ENCODE measurements at places on chromosomes 4 and X.

DNA sequence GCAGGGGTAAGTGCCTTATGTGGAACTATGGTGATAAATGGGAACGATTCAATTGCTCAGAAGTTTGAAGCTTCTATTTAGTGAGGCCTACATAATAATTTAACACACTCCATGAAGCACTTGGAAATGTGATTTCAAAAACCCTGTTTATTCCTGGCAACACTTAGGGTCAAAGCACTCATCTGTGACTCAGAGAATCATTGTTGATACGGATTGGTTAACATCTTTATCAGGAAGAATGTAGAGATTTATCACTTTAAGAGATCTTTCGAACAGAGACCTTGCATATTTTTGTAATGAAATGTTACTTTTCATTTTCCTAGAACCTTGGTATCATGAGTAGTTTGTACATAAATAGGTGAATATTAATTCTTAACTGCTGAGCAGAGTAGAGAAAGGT is 269.1 kb upstream of the SLIT2 start:
- DNase-seq, result peak; percentile 82

DNA sequence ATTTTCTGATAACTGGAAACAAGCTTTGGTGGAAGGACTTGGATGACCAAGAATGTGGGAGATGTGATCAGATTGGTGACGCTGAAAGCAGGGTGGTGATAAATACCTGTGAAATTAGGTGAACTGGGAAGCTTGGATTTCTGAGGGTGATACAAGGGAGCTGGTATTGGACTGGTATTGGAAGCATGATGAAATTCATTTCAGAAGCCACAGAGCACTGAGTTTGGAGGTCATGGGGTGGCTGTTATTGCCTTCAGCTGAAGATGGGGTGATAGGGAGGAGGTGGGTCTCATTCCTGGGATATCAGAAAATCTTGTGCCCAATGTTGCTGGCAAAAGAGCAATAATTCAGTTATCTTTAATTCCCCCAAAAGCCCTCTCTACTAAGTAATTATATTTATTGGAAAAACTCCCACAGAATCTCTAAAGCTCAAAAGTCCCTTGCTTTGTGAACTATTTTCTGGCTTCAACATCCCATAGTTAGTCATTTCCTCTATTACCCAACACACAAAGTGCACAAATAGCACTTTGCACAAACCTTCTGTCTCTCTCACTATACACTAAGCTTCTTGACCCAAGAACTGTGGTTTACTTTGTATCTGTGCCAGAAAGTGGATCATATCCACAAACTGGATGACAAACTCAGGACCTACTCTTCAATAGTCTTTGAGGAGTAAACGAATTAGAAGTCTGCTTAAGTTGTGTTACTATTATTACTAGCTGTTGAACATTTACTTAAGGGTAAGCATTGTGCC is 23.1 kb upstream of the CAMK2D start:
- DNase-seq, result peak; percentile 98

DNA sequence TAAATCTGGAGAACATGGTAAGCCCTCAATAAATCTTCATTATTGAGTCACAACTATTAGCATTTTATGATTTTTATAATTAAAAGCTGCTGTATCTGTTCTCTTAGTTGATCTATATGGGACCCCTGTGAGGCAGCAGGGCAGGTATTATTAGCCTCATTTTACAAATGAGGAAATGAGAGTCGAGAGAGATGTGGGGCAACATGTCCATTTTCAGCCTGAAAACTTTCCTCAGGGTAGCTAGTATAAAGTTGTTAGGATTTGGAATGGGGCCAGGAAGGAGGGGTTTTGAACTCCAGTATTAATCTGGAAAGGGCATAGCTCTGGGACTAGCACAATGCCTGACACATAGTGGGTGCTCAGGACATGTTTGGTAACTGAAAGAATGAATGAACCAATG is 191.7 kb upstream of the GPC4 start:
- no peak for DNase-seq

DNA sequence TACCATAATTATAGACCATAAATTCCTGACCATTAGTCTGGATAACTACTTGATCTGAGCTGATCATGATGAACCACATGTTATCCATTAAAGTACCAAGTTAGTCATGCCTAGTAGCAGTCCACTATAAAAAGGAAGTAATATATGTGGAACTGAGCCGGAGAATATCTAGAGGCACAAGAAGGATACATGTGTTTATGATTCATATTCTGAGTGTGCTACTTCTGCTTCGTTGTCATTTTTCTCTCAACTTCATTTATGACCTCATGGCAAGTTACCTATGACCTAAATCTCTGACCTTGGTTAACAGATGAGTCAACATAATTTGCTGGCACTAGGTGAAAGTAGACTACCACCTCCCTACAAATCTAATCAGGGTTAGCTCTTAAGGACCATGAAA is 56.5 kb upstream of the ANKRD17 start:
- DNase-seq, result peak; percentile 81

- peak; percentile 81 for DNase-seq
Measured at GRCh38 chr4:86014599-86014998, 345.3 kb downstream of the MAPK10 start.

DNA sequence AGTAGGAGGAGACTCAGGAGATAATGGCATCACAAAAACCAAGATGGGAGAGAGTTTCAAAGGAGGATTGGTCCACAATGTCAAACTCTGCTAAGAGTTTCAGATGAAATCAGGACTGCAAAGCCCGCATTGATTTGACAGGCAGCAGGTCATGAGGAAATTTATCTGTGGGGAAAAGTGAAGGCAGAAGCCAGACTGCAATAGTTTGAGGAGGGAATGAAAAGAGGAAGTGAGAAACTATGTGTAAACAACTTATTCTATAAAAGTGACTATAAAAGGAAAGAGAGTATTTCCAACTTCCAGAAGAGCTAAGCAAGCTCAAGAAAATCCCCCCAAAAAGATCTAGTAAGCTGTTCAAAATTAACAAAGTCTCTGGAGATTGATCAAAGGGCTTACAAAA is 66.3 kb upstream of the DGKK start:
- DNase-seq, result no peak

GRCh38 chrX:153595859-153596857 is 2.8 kb downstream of the CCNQ start:
- no peak for DNase-seq

DNA sequence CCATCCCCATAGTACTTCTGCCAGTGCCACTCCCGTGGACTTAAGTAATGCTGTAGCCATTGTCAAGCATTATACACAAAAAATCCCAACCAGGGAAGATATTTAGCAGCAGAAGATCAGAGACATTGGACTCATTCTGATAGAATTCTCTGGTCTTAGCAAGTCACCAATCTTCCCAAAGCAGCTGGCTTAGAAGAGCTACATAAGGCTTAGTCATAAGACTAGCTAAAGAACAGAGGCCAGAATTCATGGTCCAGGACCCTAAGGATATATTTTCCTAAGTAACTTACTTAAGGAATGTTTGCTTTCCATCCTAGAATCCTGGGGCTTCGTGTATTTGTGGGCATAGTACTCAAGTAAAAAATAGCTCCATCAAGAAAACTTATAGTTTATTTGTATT is 100.3 kb upstream of the SLIT2 start:
- peak; percentile 9 for DNase-seq

DNA sequence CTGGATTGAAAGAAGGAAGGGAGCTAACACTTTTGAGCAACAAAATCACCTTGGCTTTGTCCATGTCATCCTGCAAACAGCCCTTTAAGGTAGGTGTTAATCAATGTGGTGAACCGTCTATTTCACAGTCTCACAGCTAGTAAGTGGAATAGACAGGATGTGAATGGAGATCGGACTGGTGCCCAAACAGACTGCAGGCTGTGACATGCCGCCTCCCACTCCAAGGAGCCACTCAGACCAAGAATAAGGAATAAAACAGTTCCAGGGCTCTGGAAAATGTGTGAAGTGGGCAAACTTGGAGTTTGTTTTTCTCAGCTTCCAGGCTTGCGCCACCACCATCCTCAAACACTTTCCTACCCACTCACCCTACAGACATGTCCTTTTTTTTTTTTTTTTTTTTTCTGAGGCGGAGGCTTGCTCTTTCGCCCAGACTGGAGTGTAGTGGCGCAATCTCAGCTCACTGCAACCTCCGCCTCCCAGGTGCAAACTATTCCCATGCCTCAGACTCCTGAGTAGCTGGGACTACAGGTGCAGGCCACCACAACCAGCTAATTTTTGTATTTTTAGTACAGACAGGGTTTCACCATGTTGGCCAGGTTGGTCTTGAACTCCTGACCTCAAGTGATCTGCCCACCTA is 57.7 kb upstream of the SEC24B start:
- DNase-seq, result no peak

GRCh38 chrX:72371405-72371804 is 65.7 kb upstream of the CITED1 start:
- DNase-seq, result no peak

DNA sequence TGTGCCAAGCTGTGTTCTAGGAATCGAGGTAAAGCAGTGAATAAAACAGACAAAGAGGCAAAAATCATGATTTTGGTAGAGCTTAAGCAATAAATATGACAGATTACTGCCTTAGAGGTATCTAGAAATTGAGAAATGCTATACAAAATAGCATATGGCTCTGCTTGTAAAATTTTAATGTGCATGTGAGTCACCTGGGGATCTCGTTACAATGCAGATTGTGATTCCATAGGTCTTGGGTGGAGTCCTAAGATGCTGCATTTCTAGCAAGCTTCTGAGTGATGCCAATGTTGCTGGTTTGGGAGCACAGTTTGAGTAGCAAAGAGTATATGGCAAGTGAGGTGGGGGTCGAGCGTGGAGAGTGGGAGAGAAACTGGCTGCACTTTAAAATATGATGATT is 697.3 kb upstream of the MAGEB2 start:
- DNase-seq, result no peak

DNA sequence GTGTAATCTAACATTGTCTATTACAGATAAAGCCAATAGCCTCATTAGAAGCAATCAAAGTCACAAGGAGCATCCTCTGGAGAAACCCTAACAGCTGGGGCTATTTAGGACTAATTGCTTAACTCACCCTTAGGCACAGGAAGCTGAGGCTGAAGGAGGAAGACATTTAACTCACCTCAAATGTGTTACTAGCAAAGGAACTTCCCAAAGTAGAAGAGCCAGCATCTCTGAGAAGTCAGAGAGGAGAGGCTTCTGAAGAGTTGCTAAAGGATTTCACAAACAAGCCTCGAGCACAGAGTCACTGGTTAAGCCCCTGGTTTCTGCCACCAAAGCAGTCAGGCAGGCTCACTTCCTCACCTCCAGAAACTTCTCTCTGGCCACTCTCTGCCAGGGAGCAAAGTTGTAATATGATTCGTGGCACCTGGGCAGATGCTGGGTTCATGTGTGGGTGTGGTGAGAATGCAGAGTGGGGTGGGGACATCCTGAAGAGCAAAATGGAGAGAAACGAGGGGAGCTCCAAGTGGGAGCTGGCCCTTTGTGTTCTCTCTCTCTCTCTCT is 201.3 kb downstream of the HS6ST2 start:
- DNase-seq, result no peak

DNA sequence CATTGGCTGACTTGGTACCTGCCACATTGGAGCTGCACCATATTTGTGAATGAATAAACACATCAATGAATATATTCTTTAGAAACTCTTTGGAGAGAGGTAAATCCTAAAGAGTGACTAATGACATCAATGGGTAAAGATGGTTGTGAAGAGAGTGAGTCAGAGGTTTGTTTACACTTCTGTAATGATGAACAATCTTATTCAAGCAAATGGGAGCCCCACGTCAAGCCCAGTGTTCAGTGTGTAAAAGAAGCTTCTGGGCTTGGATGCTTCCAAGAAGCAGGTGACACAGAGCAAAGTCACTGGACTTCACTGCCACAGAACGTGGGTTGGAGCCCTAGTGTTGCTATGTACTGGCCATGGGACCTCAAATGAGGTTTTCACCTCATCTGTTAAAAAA is 319.0 kb downstream of the STK32B start:
- peak; percentile 41 for DNase-seq

DNA sequence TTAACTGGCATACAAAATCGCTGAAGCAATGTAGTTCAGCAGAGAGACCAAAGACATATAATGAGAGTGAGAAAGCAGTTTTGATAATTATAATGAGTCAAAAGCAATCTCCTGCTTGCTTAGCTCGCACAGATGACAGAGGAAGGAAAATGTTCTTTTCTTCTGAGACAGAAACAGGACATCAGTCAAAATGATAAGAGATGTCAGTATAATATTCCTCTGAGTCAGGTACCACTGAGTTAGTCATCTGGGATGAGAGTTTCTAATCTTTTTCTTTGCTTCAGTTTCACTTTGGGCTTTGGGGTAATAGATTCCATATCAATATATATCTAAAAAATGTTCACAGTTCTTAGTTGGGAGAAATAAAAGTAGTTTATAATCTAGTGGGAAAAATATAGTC is 387.2 kb downstream of the PCDH7 start:
- peak; percentile 25 for DNase-seq

DNA sequence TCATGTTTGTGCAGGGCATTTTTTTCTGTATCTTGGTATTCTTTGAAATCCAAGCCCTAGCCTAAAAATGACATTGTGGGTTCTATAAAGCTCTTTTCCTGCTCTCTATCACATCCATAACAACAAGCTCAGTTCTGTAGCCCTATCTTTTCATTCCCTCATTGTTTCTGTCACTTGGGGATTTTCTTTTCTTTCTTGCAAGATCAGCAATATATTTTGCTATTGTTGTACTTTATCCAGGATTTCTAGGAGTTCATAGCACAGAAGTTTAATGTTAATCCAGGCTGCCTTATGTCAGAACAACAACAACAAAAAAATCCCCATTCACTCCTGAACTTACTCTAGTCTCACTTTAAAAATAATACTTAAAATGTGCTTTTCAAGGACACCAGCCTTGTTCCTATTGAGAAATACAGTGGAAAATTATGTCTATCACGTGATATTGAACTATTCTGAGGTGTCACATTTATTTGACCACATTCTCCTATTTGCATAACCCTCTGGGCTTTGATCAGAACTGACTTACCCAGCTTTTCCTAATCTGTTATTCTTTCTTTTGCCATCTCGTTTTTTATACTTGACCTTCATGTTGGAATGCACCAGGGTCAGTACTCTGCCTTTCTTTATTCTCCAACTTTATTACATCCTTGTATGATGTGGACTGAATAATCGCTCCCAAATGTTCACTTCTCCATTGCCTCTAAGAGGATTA is 112.8 kb downstream of the MAGEB5 start:
- DNase-seq, result no peak

Measured in fibroblast of skin of abdomen (primary cell).